MG63 (cell line): ENCODE measurements at places on chromosomes 6 and 20. TPM values are rescaled to one million over a fixed set of nuclear protein-coding genes. Genes with fewer than 3 reads are reported as not detected.

PLCB4 gene
- 0.07 and 0.12 TPM in 2 replicates for total RNA-seq

ZNF335 gene
- total RNA-seq, result 8.7 and 9.5 TPM in 2 replicates

QKI gene
- total RNA-seq, result 125 and 191 TPM in 2 replicates

SAMD5 gene
- total RNA-seq, result 5.5 and 12.4 TPM in 2 replicates

VPS16 gene
- total RNA-seq, result 18.5 and 21.2 TPM in 2 replicates

NOTCH4 gene
- total RNA-seq, result 0.25 TPM in 1 of 2 replicates, not detected in the other

PKHD1 gene
- total RNA-seq, result 0.22 TPM in 1 of 2 replicates, not detected in the other

CPXM1 gene
- 1.2 TPM in 1 of 2 replicates, not detected in the other for total RNA-seq

TAF4 gene
- total RNA-seq, result 3.6 and 5.7 TPM in 2 replicates

HLA-DMB gene
- total RNA-seq, result 0.76 and 0.79 TPM in 2 replicates

E2F1 gene
- 52.1 and 57.2 TPM in 2 replicates for total RNA-seq

PEX3 gene
- total RNA-seq, result 13.6 and 24.8 TPM in 2 replicates

OOEP gene
- not detected in 2 replicates for total RNA-seq

IL17A gene
- total RNA-seq, result not detected in 2 replicates

TSPO2 gene
- total RNA-seq, result not detected in 2 replicates

ADGB gene
- not detected in 2 replicates for total RNA-seq

CRISP1 gene
- not detected in 2 replicates for total RNA-seq

CST4 gene
- not detected in 2 replicates for total RNA-seq

MRAP2 gene
- 3.1 and 3.5 TPM in 2 replicates for total RNA-seq

CLIC5 gene
- not detected in 2 replicates for total RNA-seq

TEAD3 gene
- total RNA-seq, result 7.5 and 9.2 TPM in 2 replicates

CEP85L gene
- 4.2 and 4.9 TPM in 2 replicates for total RNA-seq

PRR18 gene
- total RNA-seq, result 0.05 and 1.3 TPM in 2 replicates

TRIM31 gene
- not detected in 2 replicates for total RNA-seq

PSMB9 gene
- total RNA-seq, result 96.5 and 106 TPM in 2 replicates

CAGE1 gene
- total RNA-seq, result 0.49 TPM in 1 of 2 replicates, not detected in the other

MTCH1 gene
- 195 and 270 TPM in 2 replicates for total RNA-seq

BPIFB1 gene
- total RNA-seq, result not detected in 2 replicates

C6orf15 gene
- 0.91 TPM in 1 of 2 replicates, not detected in the other for total RNA-seq

MCHR2 gene
- not detected in 2 replicates for total RNA-seq

VSX1 gene
- total RNA-seq, result not detected in 2 replicates
